CD4-positive, alpha-beta T cell treated with Interferon alpha-2 for 1 hour (primary cell): ENCODE measurements at places on chromosomes 5 and 9.

DNA sequence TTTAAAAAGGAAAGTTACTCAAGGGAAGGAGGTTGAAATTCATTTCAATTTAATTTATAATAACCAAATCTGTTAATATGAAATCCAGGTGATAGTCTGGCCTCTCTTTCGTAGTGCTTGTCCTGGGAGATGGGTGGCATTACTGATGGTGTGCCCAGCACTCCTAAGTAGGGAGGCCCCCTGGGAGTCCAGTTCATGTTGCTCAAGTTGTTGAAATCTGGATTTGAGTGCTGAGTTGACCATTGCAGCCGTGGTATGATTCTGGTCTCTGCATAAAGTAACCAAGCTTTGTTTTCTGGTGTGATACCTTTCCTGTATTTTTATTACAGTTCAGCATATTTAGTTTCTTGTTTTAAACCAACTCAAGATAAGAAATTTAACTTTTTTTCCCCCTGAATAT lies 287.8 kb downstream of the FANCC start:
- DNase-seq: no peak

GRCh38 chr5:4929092-4929655 lies 211.0 kb upstream of the ADAMTS16 start:
- no peak for DNase-seq

DNA sequence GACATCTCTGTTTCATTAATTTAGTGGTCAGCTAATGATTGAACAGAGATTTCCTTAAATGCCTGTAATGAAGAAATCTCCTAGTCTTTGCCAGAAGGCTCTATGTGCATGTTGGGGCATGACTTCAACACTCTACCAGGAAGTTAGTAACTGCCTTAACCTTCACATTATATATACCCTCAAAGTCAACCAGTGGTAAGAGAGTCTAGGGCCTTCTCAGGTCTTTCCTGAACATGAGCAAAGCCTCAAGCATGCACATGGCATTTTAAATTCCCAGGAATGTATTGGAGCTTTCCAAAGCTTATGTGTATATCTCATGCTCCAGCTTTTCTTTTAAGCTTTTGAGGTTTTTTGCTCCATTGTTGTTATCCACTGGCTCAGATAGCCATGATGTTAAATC lies 388.3 kb downstream of the ARRDC3 start:
- DNase-seq: no peak

- DNase-seq: no peak
Measured at GRCh38 chr5:143350751-143351602, 52.5 kb downstream of the NR3C1 start.

DNA sequence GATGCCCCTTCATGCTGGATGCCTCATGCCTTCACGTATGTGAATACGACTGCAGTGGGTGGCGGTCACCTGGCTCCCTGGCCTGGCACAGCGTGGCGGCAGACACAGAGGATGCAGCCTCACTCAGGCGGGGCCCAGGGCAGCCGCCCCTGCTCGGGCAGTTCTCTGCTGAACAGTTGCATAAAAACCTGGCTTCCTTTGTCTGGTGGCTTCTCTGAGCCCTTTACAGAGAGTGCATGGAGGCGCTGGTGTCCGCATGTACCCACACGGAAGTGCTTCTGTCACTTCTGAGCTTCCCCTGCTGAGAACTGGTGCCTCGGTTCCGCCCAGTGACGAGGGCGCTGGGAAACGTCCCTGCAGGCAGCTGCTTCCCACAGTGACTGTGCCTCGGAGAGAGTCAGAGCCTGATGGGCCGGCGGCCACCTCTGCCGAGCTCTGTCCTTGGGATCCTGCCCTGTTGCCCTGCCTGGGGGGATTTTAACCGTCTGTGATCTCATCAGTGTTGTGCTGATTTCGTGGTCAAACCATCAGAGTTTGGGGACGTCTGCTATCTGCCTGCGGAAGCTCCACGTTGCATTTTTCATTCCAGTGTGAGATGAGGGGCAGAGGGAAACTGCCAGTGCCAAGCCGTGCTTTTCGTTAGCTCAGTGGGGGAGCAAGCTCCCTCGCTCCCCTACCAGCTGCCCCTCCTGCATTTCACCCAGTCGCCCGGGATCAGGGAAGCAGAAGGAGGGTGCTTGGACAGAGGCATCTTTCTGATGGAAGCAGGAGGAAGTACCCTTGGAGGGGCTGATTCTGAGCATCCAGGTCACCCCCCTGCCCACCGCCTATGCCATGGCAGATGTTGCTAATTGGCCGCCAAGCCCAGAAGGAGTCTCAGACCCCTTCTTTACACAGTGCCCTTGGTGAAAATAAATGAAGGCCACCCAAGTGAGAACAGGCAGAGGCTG lies 153.0 kb upstream of the COL5A1 start:
- no peak for DNase-seq

GRCh38 chr9:72312386-72312987 lies 52.5 kb downstream of the ZFAND5 start:
- DNase-seq: no peak

GRCh38 chr5:98904780-98905179 lies 24.0 kb downstream of the CHD1 start:
- no peak for DNase-seq

DNA sequence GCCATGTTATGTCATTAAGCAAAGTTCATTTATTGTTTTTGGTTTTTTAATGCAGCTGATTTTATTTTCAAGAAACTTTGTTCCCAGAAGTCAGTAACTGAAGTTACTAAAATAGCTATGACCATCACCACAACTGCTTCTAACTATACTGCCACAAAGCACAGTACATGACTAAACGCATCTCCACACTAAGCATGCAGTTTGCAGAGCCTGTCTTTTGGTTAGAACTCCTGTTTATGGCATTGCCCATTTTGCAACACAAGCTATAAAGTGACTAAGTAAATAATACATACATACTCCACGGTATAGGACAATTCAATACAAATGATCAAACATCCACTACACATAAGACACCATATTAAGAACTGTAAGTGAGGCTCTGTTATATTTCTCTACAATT lies 109.7 kb downstream of the MLLT3 start:
- no peak for DNase-seq

- DNase-seq: peak; percentile 36
Measured at GRCh38 chr9:134698587-134699342, 57.2 kb downstream of the COL5A1 start.

DNA sequence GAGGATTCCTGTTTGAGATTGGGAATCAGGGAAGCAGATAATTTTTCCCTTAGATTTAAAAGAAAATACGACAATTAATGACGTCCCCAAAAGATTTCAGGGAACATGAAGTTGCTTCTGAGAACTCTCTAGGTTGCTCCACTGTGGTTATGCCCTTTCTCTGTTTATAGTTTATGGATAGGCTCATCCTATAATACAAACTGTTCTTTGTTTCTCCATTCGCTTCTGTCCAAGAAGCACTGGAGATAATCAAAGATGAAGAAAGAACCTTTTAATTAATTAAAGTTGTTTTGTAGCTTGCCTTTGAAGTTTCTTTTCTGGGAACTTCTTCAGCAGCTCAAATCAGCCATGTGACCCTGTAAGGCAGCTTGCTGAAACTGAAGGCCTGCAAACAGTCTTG lies 87.5 kb downstream of the CHSY3 start:
- no peak for DNase-seq

- no peak for DNase-seq
Measured at GRCh38 chr9:88801214-88801796, 190.0 kb upstream of the S1PR3 start.

GRCh38 chr5:10566543-10567068 lies 2.7 kb downstream of the ANKRD33B start:
- DNase-seq: no peak

DNA sequence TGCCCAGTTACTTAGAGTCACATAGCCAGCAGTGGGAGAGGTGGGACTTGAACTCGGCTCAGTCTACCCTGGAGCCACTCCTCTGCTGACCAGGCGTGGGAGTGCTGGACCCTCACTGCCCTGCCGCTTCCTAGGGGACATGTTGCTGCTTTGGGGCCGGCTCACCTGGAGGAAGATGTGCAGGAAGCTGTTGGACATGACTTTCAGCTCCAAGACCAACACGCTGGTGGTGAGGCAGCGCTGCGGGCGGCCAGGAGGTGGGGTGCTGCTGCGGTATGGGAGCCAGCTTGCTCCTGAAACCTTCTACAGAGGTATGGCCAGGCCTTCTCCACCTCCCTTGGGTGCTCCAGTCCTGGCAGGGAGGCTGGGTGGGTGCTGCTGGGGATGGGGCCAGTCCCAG lies 3.4 kb upstream of the CACFD1 start:
- no peak for DNase-seq

DNA sequence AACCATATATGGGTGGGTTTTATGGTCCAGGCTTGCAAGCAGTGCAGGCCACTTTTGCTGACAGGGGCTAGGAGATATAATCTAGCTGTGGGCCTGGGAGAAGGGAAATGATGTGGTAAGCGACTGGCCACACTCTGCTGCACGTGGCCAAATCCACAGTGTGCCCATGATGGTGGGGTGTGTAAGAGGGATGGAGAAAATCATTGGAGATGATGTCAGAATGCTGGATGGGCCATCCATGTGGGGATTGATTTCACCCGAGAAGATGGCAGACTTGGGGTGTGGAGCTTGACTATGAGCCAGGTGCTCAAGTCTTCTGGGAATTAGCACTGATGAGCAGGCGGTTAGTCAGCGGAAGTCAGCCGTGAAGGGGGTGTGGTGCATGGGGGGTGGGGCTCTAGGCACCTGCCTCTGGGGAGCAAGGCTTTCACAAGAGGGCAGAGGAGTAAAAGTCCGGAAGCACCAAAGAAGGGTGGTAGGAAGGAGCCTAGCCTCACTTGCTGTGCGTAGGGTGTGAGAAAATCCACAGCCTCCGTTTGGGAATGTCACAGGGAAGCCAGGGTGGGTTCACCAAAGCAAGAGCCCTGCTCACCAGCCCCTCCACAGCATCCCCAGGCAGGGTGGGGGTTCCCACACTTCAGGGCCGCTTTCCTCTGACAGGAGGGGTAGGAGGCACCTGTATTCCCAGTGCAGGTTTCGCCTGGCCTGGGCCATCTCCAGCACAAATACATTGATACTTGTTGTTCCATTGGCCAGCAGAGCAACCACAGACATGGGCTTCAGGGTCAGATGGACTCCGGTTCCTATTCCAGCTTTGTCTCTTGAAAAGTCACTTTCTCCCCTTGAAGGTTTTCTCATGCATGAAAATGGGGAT lies 44.5 kb upstream of the ANGPTL2 start:
- no peak for DNase-seq

DNA sequence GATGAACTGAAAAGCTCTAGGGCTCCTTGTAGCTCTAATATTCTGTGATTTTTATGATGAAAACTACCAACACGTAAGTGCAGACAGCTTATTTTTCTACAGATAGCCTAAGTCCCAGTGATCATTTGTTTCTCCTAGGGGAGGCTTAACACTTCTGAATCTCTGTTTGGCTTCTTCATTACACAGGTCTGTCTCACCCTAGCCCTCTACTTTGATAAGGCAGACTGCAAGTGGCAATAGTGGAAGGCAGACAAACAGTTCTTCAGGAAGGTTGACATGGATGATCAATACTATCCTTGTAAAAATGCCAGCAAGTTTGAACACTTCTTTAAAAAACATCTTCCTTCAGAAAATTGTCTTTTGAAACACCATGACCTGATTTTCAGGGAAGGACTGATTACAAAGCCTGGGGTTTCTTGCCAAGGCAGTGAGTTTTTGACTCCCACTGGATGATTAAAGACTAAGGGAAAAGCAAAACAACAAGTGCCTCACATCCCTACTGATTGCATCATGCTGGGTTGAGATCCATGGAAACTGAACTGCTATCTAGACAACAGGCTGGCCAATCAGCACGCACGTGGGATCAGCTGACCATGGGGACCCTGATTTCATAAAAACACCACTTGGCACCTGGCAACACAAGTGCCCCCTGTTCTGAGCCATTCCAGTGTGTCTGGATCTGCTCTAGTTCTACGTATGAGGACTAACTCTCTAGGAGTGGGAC lies 212.2 kb downstream of the SMARCA2 start:
- no peak for DNase-seq

DNA sequence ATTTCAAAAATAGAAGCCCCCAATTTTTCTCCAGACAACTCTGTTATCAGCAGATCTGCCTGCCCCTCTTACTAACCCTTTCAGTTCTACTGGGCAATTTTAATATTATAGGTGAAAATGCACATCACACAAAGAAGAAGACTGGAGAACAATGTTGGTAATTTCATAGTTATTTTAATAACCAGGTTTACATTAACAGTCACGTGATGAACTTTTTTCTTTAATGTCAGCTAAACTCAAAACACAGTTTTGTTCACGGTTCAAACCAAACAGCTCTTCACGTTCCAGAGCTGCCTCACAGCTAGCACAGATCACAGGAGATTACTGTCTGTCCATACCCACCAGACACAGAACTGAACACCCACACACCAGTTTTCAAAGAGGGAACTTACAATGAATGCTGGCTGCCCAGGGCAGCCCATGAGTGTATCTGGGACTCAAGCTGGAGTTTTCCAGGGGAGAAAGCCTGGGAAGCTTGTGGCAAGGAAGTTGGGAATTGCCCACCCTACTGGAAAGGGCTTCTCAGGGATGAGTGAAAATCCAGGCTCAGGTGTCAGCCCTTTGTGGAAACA lies 119.1 kb downstream of the DPYSL3 start:
- no peak for DNase-seq

DNA sequence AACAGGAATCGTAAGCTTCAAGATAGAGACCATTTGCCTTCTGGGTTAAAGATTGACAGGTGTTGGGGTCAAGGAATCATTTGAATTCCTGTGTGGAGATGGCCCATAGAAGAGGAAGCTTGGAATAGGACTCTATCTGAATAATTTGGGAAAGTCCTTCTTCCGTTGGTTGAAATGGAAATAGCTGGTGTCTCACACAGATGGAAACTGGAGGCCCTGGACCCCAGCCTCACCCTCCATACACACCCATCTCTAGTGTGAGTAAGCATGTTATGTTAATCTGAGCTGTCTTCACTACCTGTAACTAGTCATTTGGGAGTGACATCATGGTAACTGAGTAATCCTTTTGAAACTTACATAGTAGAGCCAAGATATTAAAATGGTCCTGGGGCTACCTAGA lies 184.4 kb downstream of the CD180 start:
- no peak for DNase-seq

- no peak for DNase-seq
Measured at GRCh38 chr5:2300421-2300820, 417.7 kb upstream of the IRX4 start.

DNA sequence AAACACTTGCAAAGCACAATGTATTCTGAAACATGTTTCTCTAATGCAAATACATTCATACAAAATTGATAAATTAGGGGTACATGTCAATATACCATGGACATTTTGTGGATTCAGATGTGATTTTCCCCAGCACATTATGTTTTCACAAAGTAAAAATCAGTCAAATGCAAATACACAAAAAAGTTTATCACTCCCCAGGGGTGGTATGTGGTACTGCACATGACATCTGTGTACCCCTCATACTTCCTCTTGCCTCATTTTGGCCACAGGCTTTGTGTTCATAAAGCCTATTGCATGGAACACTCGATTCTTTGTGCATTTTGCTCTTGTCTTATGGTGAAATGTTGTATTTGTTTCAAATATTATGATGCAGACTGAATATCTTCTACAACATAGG lies 116.8 kb upstream of the PDE4D start:
- no peak for DNase-seq

GRCh38 chr5:125870256-125870655 lies 553.0 kb upstream of the GRAMD2B start:
- DNase-seq: no peak

- no peak for DNase-seq
Measured at GRCh38 chr9:28396058-28396457, 822.8 kb upstream of the C9orf72 start.

- no peak for DNase-seq
Measured at GRCh38 chr5:112127861-112128260, 291.2 kb downstream of the EPB41L4A start.
